T follicular helper cell (primary cell): ENCODE measurements at places on chromosomes 12 and 14.

DNA sequence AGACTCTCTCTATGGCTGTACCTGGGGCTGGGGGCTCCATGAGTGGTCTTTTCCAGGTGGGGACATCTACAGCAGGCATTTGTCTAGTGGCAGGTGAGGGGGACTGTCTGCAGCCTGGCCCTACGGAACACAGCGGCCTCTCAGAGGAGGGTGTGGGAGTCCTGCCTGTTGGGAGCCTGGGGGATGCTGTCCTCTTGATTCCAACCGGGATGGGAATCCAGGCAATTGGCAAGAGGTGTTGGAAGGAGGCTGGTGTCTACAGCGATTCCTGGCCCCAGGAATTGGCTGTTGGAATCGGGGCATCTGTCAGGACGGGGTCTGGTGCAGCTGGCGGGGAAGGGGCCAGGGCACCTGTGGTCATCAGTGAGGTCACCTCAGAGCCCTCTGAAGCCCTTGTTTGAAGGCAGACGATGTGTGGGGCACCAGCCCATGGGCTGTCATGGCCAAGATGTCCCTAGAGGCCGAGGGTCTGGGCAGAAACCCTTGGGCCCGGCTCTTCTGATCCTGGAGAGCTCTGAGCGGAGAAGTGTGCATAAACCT is 386.3 kb downstream of the TMEM121 start:
- no peak for DNase-seq

- DNase-seq, result no peak
Measured at GRCh38 chr12:11839091-11839641, 189.7 kb downstream of the ETV6 start.

DNA sequence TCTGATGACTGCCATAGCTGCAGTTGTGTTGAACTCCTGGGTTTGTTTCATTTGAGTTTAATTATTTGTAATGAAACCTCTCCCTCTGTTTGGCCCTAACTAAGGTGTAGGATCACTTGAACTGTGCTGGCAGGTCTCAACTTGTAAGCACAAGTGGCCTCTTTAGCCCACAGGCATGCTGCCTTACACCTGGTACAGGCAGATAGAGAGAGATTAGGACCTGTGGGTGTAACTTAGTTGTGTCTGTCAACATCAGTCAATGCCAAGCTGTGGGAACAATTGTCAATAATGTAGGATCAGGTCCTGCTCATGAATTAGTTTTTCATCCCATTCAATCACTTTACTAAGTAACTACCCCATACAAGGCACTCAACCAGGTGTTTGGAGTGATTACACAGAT is 263.0 kb upstream of the G2E3 start:
- DNase-seq, result no peak

- DNase-seq, result peak; percentile 58
Measured at GRCh38 chr12:57477710-57478681, 1.7 kb downstream of the ARHGAP9 start.

GRCh38 chr14:67461341-67461985 is 27.1 kb downstream of the TMEM229B start:
- no peak for DNase-seq

GRCh38 chr12:2650261-2651067 is 144.3 kb upstream of the FKBP4 start:
- no peak for DNase-seq
